ENCODE measurements at places on chromosomes 13 and 19.

DNA sequence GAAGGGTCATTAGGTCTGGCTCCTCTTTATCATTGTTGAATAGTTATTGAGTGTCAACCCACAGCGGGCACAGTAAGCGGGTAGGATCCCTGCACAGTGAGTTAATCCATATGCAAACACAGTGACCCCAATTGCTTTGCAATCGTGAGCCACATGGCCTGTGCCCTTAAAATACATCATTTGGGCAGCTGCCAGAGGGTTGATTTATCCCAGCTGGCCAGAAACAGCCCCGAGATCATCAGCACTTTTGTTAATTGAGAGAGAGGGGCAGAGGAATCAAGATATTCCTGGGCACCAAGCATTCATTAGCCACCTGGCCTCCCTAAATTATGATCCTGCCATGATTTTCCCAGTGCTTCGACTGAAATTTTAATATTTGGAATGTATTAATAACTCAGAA, 9.8 kb upstream of the CNMD start:
- no peak for DNase-seq

- no peak for DNase-seq
Observed at GRCh38 chr13:30798776-30799355, 63.5 kb downstream of the ALOX5AP start.

- DNase-seq, result peak; percentile 68
Observed at GRCh38 chr13:24271601-24272451, 37.6 kb upstream of the C1QTNF9 start.

DNA sequence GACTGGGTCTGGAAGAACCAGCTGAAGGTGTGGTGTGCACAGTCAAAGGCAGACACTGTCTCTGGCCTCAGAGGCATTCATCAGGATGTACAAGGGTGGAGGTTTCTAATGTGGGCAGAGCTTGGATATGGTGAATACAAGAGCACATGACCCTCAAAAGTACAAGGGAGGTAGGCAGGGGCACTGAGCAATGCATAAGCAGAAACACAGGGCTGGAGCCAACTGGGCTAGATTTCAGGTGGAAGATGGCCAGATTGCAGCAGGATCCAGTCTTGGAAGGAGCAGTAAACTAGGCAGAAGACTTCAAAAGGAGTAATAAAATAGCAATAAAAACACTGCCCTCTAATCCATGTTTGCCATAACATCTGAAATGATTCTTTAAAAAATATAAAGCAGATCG, 417.1 kb downstream of the OLFM4 start:
- DNase-seq, result no peak

DNA sequence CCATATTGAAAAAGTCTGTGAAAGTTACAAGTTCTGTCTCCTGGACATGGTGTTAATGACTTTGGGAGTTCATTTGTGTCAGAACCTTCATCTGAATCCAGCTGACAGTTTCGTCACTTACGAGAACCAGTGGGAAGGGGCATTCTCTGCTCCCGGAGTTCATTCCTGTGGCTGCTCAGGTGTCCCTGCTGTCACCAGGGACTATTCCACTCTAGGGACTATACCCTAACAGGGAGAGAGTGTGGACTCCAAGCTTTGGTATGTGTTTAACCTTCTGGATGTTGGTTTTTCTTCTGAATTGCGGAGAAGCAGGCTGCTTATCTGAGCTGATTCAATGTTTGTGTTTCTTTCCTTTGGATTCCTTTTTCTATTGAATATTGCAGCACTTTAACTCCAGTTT, 12.4 kb upstream of the ZNF709 start:
- DNase-seq, result no peak

Measured in GM13977 (cell line).